RCC 7860 (cell line): ENCODE measurements at places on chromosomes 16 and 17.

- peak; percentile 42 for DNase-seq
Measured at GRCh38 chr17:47698749-47699535, 5.0 kb downstream of the TBKBP1 start.

DNA sequence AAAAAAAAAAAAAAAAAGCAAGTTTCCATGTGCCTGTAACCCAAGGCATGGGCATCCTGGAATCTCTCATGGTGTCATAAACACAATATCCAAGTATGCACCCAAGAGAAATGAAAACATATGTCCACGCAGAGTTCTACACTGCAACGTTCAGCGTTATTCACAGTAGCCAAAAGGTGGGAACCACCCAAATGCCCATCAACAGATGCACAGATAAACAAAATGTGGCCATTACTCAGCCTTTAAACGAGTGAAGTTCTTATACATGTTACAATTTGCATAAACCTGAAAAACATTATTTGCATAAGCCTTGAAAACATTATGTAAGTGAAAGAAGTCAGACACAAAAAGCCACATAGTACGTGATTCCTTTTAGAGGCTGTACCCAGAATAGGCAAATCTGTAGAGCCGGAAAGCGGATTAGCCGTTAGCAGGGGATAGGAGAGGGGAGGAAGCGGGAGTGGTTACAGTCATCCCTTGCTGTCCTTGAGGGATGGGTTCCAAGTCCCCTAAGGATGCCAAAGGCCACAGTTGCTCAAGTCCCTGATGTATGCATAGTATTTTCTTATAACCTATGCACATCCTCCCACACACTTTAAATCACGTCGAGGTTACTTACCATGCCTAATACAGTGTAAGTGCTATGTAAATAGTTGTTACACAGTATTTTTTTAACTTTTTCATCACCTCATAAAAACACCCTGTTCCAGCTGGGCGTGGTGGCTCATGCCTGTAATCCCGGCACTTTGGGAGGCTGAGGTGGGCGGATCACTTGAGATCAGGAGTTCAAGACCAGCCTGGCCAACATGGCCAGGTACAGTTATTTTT, 47.3 kb upstream of the DNAH17 start:
- DNase-seq = no peak

DNA sequence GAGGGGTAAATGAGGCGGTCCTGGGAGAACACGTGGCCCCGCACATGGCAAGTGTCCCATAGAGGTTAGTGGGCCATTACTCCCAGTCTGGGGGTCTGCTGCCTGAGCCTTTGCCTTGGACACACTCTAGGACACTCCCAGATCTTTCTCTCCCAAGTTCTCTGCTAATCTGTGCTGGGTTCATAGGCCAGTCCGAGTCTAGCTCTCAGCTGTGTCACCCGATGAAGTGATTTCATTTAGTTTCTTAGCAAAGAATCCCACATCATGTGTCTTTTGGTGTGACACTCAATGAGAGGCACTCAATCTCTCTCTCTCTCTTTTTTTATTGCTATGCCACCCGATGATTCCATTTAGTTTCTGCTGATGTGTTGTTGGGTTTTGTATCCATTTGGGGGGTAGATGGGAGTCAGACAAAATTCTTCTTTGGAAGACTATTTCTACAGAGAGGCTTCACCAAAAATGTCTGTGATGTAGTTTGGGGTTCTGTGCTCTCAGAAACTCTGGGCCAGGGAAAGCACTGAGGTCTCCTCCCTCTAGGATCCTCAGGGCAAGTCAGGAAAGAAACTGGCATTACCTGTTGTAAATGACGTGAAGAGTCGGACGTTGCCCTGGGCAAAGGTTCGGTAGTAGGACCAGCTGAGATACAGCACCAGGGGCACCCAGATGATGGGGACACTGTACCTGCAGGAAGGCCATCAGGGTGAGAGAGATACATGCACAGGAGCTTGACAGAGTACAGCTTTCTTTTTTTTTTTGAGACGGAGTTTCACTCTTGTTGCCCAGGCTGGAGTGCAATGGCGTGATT, 25.2 kb upstream of the MLKL start:
- DNase-seq = no peak

GRCh38 chr16:84463221-84463620, 41.2 kb downstream of the MEAK7 start:
- no peak for DNase-seq

DNA sequence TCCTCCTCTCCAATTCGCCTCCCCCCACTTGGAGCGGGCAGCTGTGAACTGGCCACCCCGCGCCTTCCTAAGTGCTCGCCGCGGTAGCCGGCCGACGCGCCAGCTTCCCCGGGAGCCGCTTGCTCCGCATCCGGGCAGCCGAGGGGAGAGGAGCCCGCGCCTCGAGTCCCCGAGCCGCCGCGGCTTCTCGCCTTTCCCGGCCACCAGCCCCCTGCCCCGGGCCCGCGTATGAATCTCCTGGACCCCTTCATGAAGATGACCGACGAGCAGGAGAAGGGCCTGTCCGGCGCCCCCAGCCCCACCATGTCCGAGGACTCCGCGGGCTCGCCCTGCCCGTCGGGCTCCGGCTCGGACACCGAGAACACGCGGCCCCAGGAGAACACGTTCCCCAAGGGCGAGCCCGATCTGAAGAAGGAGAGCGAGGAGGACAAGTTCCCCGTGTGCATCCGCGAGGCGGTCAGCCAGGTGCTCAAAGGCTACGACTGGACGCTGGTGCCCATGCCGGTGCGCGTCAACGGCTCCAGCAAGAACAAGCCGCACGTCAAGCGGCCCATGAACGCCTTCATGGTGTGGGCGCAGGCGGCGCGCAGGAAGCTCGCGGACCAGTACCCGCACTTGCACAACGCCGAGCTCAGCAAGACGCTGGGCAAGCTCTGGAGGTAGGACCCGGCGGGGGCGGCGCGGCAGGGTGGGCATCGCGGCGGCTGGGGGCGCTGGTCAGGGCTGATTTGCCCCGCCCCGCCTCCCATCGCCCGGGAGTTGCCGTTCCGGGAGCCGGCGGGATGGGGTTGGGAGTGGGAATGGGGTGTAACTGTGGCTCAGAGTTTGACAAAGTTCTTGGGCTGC, 567 bp downstream of the SOX9 start:
- DNase-seq = peak; percentile 35

DNA sequence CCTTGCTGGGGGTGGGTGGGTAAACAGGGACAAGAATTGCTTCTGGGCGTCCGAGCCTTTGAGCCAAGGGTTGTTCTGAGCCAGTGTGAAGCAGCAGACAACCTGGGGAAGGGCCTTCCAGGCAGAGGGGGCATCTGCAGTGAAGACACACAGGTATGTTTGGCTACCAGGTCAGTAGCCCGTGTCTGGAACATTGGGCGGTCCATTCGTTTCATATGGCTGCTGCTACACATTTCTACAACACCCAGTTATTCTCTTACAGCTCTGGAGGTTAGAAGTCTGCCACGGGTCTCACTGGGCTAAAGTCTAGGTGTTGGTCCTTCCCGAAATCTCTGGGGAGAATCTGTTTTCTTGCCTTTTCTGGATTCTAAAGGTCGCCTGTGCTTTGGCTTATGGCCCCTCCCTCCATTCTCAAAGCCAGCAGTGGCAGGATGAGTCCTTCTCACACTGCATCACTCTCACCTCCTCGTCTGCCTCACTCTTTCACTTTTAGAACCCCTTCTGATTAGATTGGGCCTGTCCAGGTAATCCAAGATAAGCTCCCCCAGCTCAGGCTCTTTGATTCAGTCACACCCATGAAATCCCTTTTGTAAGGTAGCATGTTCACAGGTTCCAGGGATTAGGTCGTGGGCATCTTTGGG, 136.1 kb downstream of the CLEC16A start:
- no peak for DNase-seq
